ENCODE measurements at places on chromosomes 2 and 18.

DNA sequence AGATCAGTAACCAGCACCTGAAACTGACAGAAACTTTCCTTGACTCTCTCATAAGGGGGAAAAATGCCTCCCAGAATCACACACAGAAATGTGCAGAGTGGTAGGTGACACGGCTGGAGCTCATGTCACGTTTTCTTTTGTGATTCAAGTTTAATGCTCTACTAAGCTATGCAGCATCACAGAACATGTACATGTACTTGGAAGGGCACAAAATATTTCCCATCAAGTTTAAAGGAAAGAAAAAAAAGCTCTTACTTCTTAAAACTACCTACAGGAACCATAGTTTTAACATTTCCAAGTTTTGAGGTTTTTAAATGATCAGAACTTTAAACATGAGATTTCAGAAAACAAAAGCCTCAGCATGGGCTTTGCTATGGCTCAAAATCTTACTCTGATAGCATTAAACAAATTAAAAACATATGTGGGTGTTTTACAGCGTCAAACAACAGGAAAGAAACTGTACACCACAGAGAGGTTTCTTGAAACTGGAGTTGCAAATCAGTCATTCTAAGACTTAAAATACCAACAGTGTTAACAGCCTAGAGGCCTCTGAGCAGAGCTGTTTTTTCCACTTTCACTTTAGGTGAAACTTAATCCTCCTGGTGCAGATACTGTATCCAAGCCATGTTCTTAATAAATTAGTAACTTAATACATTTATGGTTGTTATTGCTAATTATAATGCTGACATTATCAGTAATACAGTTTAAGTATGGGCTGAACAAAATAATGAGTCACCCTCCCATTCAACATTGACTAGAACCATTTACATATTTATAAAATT, 30.1 kb downstream of the MBP start:
- no peak for DNase-seq

DNA sequence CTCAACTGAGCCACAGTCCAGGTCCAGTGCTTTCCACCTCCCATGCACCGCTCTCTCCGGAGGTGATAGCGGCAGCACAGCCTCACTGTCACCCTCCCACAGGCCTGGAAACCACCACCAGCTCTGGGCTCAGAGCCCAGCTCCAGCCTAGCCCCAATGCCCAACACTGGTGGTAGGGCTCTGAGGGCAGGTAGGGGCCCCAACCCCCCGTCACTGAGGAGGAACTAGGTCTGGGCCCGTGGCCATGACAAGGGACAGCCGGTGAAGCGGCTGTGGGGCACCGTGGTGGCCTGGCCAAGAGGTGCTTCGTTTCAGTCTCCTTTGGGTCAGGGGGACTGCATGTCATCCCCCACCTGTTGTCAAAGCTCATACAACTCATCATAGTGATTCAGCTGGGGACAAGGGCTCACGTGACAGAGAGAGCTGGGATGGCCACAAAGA, 5.5 kb upstream of the TMEM214 start:
- no peak for DNase-seq

DNA sequence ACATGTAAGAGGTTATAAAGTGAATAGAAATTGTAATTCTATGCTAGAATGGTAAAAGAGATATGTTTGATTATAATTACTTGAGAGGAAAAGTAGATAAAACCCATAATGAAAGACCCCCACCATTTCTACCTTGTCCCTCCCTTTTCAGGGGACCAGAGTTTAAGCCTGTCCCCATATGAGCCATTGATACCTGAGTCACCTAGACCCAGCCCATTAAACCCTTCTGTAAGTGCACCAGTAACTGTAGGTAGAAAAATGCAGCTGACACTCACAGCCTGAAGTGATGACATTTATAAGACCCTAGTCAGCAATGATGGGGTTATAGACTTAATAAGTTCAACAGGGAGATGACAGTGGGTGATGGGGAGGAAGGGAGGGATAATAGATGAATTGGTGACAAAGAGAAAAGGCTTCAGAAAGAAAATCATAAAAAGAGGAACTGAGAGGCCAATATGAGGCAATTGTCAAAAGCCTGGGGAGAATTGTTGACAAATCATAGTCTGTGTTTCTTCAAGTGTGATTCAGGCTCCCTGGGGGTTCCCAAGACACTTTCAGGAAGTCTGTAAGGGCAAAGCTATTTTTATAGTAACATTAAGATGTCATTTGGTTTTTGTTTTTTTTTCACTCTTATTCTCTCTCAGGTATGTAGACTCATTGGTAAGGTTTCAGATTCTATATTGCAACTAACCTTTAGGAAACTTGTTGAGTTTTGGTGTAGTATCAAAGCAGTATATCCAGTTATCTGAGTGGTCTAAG, 544.2 kb downstream of the SATB2 start:
- no peak for DNase-seq

DNA sequence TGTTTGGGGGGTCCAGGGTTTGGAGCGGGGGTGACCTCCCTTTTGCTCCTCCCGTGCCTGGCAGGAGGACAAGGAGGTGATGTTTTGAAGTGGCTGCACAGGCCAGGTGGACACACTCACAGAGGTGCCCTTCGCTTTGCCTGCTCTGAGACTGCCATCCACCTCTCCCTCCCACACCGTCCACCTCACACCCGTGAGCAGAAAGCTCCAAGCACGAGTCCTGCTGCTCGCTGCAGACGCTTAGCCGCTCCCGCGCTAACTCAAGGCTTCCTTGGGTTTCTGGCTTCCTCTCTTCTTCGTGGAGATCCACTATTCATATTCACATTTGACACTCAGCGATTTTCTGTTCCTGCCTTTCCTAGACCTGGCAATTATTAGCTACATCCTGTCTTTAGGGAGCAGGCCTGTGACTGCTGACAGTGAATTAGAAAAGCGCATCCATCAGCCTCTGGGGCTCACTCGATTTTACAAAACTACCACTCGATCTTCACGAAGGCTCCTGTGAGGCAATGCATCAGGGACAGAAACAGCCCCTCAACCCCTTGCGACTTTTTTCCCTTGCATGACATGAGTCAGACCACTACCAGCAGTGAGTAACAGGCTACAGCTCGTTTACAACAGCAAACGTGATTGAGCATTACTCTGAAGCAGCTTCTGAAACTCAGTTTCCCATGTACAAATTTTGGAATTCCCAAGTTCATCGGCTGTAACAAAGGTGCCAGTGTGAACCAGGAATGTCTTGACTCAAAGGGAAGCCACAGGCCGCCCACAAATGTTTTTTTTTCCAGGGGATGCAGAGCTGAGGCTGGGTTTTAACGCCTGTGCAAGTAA, 238.7 kb upstream of the SOX11 start:
- no peak for DNase-seq

DNA sequence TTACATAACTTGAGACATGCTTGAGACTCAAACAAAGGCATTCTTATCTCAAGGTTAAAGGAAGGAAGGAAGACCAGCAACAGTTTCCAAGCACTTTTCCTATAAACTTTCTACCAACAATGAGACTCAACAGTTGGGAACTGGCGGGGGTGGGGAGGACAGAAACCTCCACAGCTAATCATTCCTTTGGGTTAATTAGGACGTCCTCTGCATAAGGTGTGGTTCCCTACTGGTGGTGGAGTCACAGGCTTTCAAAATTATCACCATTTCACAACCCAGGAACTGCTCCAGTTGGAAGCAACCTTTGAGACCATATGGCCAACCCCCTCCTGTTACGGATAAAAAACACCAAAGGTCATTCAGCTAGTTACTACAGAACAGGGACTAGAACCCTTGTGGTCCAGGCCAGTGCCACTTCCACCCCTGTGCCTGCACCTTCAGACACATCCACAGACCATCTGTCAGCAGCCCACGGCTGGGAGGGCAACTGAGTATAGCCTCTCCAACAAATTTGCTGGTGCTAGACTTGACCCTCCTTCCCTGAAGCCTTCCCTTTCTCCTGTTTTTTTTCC, 30.1 kb upstream of the ATL2 start:
- no peak for DNase-seq

- DNase-seq, result no peak
Measured at GRCh38 chr2:17538844-17539554, 1.5 kb upstream of the VSNL1 start.

- DNase-seq, result no peak
Measured at GRCh38 chr18:56388571-56388970, 249.8 kb downstream of the TXNL1 start.

DNA sequence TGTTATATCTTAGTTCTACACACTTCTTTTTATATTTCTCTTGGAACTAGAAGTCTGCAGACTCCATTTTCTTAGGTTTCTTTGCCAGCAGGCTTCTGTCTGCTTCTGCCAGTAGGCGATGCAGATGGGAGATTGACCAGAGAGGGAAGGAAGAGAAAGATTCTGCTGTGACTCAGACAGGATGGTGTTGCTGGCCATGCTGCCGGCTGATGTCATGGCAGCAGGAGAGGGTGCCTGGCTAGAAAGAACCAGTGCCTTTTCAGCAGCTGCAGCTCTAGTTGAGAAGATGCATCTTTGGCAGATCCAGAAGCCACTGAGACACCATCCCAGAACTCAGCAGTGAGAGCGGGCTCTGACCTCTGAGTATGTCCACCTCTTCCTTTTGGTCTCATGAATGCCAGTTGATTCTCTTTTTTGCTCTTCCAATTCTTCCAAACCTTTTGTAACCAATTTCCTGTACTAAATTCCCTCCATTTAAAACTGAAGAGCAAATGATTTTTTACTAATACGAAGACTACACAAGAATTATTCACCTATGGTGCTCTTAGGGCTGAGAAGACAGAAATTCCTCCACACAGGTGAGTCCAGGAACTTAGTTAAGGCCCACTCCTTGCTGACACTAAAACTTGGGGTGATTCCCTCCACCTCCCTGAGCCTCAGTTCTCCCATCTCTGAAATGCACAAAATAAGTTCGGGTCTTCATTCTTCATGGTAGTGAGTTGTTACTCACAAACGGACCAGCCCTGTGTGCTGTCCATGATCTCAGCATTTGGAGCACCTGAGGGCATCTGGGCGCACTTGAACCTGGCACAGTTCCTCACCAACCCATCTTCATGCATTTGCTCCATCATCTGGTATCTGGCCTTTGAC, 200.7 kb downstream of the MYCN start:
- no peak for DNase-seq

GRCh38 chr2:40734797-40735196, 282.9 kb upstream of the SLC8A1 start:
- DNase-seq, result no peak

DNA sequence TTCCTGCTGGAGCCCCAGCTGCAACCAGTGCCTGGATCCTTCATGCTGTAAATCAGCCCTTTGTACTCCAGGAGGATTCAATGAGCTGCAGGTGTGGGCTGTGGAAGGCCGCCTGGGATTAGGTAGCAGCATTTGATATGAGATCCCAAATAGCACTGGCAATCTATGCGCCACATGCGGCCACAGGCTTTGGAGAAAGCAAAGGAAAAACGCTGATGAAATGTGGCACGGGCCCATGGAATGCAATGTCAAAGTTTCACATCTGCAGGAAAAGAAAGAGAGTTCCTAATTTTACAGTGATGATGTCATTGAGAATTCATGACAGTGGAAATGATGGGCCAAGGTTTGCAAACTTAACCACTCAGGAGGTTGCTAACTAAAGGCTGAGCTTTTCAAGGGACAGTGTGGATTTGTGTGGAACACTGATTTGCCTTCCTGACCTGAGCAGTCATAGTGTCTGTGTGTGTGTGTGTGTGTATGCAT, 216.4 kb upstream of the OSR1 start:
- DNase-seq, result no peak

DNA sequence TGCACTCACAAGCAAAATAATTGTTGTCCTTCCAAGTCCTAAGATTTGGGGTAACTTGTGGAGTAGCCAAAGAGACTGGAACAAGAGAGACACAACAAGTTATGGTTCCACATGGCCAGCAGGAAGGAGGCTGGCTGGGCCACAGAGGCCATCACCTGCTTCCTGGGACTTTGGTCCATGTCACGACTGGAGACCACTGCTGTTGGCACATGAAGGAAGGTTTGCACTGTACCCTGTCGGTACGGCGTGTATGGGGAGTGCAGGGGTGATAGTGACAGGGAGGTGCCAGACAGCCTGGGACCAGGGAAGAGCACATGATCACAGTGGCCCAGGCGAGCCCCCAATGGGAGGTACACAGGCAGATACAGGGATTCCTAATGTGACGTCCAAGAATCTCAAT, 15.5 kb downstream of the SLC66A2 start:
- no peak for DNase-seq

GRCh38 chr18:48445540-48445939, 36.4 kb upstream of the ZBTB7C start:
- peak; percentile 79 for DNase-seq

Data from activated T-cell treated with anti-CD3 and anti-CD28 coated beads, Interleukin-2, amount 50 U/mL, for 24 hours (primary cell).